ENCODE measurements at places on chromosomes 11 and 22.

DNA sequence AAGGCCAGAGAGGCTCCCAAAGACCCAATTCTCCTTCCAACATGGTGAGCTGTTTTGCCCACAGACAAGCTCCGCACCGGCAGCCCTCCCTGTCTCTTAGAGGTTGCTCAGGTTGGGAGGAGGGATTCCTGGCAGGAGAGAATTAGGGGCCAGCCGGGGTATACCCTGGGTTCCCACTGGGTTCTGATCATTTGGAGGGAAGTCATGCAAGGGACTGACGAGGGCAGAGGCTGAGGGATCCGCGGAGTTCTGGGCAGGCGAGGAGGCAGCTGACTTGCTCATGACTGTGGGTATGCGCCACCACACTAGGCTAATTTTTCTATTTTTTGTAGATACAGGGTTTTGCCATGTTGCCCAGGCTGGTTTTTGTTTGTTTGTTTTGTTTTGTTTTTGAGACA, 4.6 kb downstream of the ST3GAL4 start:
- DNase-seq, result no peak

- no peak for DNase-seq
These were observed 10.1 kb upstream of the RAB3IL1 start for GRCh38 chr11:61927501-61927900.

DNA sequence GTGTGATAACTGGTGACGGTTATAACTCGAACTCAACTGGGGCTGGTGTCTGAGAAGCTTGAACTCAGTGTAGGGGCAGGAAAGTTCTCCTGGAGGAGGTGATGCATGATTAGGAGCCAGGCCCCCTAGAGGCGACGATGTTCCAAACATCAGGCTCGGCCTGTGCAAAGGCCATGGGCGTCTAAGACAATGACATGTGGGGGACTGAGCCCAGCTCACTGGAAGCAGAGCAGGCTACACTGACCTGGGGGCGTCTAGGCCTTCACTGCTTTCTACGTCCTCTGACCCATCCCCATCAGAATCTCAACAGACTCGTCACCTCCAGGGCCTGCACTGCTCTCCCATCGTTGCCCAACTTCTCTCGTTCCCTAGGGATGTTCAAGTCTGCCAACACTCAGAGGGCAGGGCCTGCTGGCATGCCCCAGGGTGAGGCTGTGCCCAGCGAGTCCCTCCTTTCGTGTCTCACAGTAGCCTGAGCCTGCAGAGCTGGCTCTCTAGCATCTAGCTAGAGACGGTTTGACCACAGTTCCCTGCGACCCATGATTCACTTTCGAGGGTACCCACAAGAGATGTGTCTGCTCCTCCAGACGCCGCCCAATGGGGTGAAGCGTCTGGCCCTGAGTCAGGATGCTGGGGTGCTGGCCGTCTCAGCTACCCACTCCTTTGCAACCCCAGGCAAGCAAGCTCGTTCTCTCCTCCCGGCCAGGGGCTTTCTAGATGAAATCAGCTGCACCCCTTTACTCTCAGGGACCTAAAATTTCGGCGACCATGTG, 1.1 kb upstream of the ATG16L2 start:
- DNase-seq, result peak; percentile 67

DNA sequence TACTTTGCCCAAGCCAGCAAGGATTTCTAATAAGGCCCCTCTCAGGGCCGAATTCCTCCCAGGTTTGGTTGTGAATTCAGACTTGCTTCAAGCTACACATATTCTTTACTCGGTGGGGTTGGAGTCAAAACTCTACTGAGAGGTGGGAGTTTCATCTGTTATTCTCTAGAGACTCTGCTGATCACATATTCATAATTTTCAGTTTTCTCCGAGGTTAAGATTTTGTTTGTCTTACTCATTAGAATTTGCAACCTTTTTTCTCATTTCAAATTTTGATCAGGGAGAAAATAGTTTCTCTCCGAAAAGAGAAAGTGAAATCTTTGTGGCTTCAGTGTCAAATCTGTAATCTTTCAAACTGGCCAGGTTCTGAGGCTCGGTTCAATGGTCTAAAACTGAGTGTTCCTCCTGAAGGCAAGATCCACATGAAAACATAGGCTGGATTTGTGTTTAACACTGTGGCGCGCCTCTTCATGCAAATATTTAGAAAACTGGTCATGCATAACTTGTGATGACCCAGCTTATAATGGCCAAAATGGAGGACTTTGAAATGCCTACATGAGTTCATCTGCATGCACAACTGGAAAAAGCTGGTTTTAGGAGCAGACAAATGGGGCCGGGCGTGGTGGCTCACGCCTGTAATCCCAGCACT, 21.5 kb upstream of the GSTP1 start:
- DNase-seq, result no peak

DNA sequence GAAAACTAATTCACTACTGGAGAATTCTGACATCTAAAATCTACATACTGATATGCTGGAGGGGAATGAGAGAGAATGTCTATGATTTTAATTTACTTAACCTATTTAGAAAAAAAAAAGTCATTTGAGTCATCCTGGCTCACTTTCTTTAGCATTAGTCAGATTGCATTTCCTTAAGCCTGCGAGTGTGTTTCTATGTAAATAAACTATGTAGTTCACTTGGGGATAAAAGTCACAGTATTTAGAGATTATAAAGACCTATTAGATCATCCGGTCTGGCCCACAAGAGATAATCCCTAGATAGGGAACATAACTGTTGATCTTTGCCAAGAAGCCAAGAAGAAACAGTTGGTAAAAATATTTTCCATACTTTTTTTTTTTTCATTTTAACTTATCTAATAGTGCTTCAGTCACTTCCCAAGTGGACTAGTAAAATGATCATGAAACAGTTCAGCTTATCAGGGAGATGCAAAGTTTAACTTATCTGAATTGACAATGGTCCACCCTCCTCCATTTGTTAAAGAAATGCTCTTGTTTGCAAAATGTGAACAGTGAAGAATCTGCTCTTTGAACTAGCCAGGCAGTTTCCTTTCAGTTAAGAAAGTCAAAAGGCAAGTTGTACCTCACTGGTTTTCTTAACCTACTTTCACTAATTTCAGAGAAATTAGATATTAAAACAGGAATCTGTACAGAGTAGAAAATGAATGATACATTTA, 21.2 kb upstream of the BLID start:
- DNase-seq, result no peak

DNA sequence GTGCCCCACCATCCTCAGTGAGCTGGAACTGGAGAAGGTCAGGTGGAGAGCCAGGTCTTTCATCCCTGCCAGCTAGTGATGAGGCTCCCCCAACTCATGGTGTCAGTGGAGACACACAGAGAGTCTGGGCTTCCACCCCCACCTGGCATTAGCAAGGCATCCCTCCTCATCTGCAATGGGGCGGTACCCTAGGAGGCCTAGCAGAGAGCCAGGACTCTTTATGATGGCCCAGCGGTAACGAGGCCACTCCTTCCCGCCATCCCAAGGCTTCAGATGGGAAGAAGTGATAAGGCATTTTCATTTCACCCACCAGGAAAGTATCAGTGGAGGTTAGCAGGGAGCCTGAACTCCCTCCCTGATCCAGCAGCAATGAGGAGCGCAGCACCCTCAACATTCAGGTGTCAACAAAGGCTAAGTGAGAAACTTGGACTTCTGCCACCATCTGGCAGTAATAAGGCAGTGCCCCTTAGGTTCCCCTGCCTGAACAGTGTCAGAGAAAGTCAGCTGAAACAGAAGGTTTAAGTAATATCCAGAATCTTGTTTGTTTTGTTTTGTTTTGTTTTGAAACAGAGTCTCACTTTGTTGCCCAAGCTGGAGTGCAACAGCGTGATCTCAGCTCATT, 40.5 kb upstream of the FBLN1 start:
- DNase-seq, result no peak

DNA sequence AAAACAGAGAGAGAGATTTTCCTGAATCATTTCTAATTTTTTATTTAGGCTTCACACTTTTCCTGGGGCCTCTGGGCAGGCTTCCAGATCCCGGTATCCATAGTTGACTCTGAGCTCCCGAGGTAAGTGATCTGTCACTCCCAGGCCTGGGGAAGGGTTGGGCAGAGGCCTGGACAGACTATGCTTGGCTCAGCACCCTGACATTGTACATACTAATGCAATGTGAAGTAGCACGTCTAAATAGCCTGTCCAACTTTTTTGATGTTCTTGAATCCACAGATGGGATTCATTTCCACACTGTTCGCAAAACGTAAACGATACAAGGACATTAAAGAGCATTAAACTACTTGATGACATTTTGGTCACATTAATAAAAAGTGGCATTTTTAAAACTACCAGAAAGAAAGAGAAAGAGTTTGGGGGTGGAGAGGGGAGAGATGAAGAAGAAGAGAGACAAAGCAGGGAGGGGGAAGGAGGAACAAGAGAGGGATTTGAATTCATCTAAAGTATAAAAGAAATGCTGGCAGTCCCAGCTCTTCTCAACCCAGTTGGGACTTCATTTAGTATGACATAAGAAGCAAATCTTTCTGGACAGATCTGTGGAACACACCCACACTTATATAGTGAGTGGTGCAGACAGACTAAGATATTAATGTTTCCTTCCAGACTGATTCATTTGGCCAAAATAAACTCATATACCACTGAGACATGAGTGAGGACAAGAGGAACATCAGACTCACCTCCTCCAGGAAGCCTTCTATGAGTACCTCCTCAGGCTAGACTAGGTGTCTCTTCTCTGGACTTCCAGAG, 514.2 kb downstream of the SOX6 start:
- no peak for DNase-seq

DNA sequence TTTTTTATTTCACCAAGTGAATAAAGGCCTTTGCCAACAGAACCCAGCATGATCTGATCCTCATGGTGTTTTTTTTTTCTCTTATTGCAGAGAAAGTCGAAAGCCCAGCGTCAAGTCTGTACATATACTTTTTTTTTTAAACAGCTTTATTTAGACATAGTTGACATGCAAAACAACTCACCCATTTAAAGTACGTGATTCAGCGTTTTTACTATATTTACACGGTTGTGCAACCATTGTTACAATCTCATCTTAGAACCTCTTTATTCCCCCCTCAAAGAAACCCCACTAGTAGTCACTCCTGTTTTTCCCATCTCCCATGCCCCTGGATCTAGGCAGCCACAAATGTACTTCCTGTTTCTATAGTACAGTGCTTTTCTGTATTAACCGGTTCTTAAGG, 20.6 kb upstream of the AP1B1 start:
- DNase-seq, result no peak

DNA sequence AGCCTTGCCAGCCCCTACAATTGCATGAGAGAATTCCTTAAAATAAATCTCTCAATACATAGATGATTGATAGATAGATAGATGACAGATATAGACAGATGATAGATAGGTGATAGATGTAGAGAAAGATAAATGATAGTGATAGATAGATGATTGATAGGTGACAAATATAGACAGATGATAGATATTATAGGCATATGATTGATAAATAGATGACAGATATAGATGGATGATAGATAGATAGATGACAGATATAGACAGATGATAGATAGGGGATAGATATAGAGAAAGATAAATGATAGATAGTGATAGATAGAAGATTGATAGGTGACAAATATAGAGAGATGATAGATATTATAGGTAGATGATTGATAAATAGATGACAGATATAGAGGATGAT, 564.6 kb downstream of the ETS1 start:
- DNase-seq, result no peak

GRCh38 chr11:6482441-6482840, 1.1 kb downstream of the TIMM10B start:
- no peak for DNase-seq

DNA sequence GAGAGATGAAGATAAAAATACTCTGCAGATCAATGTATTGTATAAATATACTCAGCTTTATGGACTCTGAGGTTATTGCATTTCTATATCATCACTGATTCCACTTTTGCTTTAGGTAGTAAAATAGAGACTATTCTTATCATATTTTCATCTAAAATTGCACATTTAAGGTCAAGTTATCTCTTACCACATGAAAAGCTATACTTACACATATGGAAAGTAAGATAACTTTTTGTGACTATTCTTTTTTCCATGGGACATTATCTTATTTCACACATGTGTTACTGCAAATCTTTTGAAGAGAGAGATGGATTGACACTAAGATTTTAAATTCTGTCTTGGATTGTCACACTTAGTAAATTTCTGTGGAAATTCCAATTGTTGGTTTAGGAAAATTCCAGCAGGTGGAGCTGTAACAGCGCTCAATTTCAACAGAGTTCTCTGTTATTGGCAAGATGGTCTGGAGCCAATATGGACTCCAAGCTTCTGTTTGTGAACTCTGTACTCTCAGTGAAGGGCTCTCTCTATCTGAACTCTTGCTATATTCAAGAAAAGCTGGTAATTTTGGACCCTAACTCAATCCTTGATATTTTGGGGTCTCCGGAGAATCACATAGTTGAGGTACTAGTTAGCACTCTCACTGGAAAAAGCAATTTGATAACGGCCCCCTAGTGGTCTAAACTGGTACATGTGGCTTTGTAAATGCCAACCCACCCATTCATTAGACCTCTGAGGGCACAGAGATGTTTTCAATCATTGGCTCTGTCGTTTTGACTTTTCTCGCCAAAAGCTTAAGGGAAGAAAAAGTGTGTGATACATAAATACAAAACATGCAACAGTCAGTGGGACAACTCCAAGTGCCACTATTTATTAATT, 429.7 kb downstream of the ETS1 start:
- DNase-seq, result peak; percentile 44

DNA sequence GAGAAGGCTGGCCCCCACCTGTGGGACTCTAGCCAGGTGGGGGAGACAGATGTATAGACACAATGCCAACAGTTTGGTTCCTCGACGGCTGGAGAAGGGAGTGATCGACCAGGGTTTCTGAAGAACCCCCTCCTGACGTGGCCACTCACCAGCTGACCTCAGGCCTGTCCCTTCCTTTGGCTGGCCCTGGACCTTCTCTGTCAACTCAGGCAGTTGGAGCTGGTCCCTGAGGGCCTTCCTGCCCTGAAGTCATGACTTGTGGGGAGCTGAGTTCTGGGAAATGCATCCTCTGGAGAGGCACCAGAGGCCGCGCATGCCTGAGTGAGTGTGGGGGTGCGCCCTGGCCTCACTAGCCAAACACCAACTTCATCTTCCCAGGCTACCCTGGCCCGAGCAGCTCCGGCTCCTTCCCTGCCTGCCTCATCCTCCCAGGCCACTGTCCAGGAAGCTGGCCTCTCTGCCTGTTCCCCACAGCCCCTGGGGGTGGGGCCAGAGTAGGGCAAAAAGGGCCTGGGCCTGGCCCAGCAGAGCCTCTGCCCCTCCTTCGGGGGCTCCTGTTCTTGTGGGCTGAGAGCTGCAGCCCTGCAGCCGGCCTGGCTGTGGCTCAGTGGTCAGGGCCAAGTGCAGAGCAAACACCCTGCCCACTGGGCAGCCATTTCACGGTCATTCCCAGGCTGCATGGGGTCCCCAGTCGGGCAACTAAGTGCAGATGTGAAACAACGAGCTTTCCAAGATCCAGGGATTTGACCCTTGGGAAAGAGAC, 23.6 kb downstream of the TXN2 start:
- no peak for DNase-seq

- DNase-seq, result no peak
These were observed 54.7 kb upstream of the CSNK2A3 start for GRCh38 chr11:11407763-11408084.

DNA sequence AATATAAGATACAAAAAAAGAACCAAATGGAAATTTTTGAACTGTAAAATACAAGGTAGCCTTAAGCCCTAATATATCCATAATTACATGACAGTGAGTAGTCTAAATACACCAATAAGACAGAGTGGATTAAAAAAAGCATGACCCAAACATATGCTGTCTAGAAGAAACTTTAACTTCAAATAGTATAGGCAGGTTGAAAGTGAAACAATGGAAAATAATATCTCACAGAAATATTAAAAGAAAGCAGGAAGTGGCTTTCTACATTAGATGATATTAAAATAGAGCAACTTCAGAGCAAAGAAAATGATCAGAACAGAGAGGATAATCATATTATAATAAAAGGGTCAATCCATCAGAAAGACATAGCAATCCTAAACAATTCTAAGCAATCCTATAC, 21.8 kb downstream of the DCUN1D5 start:
- DNase-seq, result no peak

- DNase-seq, result no peak
These were observed 940 bp upstream of the C11orf91 start for GRCh38 chr11:33701302-33702230.
